T47D (cell line): ENCODE measurements at places on chromosomes 1 and 21.

DNA sequence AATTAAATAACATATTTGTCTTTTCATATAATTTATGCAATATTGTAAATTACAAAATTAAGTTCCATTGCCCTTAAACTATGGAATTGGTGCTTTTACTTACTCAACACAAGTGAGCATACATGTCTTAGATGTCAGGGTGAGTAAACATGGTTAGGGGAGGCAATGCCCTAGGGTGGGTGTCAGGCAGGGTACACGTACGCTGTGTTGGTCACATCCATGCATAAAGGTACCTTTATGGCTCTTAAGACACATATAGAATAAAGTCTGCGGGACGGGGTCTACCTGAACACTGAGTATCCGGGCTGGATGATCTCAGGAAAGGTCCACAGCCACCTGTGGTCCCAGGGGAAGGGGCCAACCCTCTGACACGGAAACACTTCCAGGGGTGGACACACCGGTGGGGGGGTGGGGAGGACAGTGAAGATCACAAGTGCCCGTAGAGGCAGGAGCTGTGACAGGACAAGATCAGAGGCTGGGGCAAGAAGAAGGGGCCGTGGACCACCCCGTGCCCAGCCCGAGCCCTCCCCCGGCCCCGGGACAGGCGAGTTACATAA lies 720 bp downstream of the LIN9 start:
- peak; percentile 41 for DNase-seq

DNA sequence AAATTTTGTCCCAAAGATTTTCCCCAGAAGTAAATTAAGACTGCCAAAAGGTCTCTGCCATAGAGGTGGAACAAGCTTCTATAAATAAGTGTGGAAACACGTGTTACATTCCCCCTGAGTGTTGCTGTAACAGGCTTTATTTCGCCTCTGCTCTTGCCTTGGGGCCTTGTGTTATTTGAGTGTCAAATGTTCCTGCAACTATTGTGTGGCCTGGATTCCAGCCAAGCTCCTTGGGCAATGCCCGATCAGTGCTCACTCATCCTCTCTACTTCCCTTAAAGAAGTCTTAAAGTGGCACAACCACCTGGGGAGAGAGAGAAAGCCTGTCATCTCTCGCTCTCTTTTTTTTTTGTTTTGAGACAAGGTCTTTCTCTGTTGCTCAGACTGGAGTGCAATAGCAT lies 156.7 kb downstream of the NR5A2 start:
- DNase-seq, result peak; percentile 78

- DNase-seq, result peak; percentile 16
Observed at GRCh38 chr1:4730078-4730477, 75.7 kb downstream of the AJAP1 start.

GRCh38 chr1:233448109-233448689 lies 120.7 kb downstream of the MAP3K21 start:
- DNase-seq, result no peak

- no peak for DNase-seq
Observed at GRCh38 chr21:33650230-33650629, 7.9 kb downstream of the ITSN1 start.

GRCh38 chr1:201488830-201489589 lies 17.9 kb downstream of the CSRP1 start:
- DNase-seq, result no peak

DNA sequence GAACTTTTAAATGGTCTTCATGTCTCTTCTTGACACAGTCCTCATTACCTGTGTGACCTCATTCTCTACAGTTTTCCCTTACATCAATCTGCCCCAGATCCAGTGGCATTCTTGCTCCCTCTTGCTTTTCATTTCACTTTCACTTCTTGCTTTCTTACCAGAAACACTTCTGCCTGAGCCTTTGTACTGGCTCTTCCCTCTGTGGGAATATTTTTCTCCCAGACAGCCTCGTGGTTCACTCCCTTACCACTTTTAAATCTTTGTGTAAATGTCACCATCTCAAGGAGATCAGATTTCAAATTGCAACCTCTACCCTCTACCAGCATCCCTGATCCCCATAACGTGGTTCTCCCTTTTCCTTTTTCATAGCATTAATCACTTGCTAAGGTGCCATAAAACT lies 73.2 kb downstream of the DISC1 start:
- no peak for DNase-seq

DNA sequence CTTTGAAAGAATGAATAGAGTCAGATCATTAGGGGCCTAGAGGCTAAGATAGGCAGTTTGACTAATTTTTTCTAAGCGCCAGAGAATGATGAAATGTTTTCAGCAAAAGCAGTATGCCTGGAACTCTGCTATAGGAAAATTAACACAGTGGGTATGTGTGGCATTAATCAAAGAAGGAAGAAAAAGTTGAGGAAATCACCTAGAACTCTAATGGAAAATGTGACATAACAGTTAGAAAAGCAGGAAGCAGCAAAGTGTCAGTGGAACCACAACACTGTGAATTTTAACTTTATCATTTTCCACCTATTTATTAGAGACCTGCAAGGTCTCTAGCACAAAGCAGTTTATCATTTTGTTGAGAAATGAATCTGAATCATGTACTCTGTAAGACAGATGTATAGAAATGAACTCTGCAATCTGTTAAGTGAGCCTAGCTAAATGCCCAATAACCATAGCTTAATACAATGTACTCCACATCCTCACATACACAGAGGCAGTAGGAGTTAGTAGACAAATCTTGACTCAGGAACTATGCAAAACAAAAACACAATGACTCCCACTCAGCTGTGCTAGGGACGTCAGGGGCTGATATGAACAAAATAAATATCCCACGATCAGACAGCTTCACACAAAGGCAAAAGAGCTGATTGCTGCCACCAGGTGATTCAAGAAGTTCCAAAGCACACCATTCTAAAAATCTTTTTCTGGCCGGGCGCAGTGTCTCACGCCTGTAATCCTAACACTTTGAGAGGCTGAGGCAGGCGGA lies 500.7 kb upstream of the NFIA start:
- no peak for DNase-seq

DNA sequence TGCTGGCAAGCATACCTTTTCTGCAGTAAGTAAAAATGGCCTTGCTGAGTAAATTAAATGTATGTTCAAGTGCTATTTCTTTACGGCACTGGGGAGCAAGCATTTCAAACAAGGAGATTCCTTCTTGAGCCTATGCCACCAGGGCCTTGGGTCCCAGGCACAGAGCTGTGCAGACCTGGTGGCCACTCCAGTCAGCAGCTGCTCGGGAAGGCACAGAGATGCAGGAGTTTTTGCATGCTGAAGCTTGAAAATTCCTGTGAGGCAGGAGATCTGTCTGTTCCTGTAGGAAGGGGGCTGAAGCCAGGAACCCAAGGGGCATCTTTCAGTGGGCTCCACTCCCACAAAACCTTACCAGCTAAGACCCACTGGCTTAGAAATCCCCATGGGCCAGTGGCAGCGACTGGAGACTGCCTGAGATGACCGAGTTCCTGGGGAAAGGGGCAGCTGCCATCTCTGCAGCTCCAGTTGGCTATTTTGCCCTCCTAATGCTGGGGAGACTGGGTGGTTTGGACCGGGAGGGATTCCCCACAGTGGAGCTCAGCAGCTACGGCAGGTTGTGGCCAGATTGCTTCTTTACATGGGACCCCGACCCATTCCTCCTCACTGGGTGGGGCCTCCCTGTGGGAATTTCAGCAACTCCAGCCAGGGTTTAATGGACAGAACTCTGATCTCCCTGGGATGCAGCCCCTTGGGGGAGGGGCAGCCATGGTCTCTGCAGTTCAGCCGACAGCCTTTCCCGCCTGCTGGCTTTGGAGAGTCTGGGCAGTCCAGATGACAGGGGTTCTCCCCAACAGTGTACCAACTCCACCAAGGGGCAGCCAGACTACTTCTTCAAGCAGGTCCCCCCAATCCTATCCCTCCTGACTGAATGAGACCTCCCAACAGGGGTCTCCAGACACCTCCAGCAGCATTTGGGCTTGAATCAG lies 8.4 kb upstream of the PGBD2 start:
- no peak for DNase-seq

DNA sequence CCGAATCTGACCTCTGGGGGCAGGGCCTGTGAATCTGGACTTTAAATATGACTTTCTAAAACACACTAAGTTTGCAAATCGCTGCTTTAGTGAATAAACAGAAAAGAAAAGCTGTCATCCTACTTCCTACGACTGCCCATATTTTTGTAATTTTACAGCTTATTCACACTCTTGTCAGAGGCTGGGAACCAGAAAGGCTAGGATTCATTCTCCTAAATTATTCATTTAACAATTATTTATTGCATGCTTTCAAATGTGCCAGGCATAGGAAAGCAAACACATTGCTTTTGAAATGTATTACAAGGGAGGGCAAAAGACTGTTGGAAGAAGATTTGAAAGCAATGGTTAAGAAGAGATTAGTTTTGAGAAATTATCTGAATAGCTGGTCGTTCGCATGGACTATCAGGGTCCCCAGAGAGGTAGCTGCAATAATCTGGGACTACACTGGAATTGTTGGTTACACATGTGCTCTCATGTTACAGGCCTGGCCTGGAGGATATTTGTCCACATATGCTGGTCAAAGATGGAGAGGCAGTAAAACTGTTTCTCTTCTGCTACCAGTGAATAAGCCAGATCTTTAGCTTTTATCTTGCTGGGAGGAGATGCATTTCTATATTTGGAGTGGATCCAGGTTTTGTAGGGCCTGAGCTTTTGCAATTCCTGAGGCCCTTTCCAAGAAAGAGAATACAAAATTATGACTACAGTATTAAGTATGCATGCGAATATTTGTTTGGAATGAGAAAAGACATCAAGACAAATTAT lies 29.6 kb upstream of the SFPQ start:
- no peak for DNase-seq

DNA sequence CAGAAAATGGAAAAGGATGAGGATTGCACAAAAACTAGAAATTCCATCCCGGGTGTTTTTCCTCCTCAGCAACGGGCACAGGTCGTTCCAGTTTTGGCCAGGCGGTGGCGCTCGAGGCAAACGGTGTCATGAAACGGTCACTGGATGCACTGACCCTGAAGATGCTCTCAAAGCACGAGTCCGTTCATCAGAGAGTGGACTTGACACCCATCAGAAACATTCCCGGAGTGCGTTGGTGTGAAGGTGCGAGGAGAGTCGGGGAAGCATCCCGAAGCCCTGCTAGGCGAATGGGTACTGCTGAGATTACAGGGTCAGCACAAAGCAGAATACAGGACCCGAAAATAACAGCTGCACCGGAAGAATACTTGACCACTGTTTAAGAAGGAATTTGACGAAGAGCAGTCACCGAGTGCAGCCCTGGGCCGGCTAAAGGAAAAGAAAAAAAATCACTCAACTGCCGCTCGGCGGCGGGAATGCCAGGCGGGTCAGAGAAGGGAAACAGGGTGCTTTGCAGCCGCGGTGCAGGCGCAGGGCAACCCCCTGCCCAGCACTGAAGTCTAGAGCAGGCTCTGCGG lies 71.7 kb upstream of the ETS2 start:
- DNase-seq, result peak; percentile 68

GRCh38 chr1:159010391-159010790 lies 684 bp downstream of the IFI16 start:
- no peak for DNase-seq

DNA sequence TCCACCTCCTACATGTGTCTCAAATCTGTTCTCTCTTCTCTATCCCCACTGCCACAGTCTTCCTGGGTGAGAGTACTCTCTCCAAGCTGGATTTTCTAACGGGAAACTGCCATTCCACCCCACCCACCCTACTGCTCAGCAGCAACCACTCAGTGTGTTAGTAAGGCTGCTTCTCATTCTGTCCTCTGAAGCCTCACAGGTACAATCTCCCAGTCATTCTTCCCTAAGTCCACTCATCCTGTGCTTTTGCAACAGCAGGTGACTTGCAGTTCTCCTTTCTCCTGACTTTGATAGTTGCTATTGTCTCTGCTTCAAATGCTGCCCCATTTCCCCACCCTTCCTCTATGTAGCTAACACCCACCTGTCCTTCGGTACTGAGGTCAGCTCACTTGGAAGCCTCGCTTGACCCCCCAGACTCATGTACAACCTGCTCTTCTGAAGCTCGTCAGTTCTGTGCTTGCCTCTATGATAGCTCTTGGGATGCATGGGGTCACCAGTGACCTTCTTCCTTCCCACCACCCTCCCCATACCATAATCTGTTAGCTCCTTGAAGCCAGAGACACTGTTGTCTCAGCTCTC lies 188.9 kb downstream of the RRAGC start:
- no peak for DNase-seq

DNA sequence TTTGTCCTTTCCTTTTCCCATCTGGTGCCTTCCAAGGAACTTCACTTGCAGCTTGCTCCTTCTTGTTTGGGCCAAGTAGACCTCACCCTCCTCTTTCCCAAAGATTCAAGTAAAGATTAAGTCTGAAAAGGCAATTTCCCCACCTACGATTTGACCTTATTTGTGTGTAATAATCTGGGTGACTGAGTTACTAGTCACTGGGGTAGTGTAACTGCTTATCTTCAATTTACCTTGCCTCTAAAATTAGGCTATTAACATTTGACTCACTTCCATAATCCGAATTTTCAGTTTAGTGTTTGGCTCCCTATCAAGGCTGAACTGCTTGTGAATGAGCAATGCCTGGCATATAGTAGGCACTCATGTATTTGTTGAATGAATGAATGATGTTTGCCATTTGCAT lies 59.6 kb downstream of the PLA2G4A start:
- no peak for DNase-seq

GRCh38 chr1:234727018-234727940 lies 117.3 kb upstream of the IRF2BP2 start:
- no peak for DNase-seq

DNA sequence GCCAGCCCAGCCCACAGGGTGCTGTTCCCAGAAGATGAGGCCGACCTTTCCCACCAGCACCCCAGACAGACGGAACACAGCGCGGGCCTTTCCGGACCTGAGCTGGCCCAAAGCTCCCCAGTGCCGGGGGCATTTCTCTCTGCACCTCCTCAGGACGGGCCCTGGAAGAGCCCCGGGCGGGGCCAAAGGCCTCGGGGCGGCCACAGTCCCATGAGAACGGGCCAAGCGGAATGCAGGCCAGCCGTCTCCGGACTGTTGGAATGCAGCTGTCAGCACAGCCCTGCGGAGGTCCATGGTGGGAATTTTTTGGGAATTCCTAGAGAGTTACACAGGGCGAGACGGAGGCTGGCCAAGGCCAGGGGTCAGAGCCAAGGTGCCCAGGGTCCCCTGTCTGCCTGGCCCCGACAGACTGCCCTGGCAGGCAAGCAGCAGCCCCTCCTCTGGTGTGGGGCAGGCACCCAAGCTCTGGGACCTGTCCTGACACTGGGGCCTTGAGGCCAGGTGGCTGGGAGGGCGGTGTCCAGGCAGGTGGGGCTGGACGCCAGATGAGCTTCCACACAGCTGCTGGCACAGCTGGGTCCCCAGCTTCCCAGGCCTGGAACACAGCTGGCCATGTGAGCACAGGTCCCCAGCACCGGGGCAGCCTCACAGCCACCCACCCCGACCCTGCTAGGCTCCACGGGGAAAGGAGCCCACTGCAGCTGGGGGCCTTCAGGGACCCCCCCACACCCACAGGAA lies 63.0 kb downstream of the MEGF6 start:
- no peak for DNase-seq

DNA sequence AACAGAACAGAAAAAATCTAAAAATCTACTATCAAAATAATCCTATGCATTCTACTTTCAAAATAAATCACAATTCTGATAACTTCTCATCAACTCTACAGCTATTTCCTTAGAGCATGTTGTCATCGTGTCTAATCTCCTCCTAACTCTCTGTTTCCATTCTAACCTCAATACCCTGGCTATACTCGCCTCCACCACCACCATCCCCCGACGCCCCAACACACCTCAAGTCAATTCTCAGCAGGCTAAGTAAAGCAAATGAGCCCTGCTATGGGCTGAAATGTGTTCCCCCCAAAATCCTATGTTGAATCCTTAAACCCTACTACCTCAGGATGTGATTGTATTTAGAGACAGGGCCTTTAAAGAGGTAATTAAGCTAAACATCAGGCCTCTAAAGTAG lies 34.6 kb downstream of the NRDC start:
- no peak for DNase-seq

GRCh38 chr1:231923491-231924041 lies 297.0 kb downstream of the DISC1 start:
- no peak for DNase-seq
